AG09309 (cell line): ENCODE measurements at places on chromosomes 6 and 20.
A peak's percentile ranks its signal among the peaks of the same experiment; 100 is the strongest.

DNA sequence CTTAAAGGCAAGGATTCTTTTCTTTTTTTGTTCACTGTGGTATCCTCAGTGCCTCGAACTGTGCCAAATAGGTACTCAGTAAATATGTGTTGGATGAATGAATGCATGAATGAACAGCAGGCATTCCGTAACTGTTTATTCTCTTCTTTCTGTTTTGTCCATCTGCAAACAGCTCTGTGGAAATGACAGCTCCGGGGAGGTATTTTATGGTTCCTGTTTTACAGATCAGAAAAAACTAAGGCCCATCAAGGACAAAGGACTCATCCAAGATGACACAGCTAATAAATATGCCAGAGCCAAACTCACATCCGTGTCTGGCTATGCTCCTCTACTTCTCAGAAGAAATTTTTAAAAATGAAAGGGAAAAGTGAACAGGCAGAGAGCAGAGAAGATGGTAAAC lies 21.0 kb downstream of the JPH2 start:
- DNase-seq: no peak

GRCh38 chr6:84788689-84789088 lies 24.3 kb upstream of the TBX18 start:
- no peak for DNase-seq

DNA sequence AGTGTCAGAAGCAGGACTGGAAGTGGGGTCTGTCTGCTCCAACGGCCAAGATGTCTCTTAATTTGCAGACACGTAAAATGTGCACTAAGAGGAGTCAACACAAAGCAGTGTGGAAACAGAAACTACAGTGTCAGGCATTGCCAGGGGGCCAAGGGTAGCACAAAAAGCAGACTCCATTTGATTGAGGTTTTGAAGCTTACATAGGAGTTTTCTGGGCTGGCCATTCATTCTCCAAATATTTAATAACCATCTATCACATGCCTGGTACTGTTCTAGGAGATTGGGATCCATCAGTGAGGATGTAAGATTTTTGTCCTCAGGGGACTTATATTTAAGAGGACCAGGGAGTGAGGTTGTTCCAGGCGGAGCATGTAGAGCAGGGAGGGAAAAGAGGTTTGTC lies 29.5 kb downstream of the MAFB start:
- DNase-seq: no peak

GRCh38 chr20:23018432-23018831 lies 16.7 kb upstream of the SSTR4 start:
- DNase-seq: no peak

DNA sequence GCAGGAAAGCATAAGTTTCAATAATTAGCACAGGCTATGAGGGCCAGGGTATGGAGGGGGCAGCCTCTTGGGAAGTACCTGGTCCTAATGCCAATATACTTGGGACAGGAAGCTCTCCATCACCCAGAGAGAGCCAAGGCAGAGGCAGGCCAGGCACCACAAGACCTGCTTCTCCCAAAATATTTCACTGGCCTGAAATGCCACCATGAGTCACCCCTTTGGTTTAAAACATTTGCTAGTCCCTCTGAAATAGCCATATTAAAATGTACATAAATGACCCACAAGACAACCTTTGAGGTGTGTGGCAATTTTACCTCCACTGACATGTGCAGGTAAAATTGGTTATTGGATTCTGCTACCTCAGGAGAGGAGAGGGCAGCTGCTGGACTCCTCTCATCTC lies 23.4 kb upstream of the SCUBE3 start:
- no peak for DNase-seq

- no peak for DNase-seq
Measured at GRCh38 chr6:125827788-125828320, 37.1 kb downstream of the NCOA7 start.

GRCh38 chr6:80988286-80988685 lies 764.2 kb downstream of the TENT5A start:
- DNase-seq: no peak

DNA sequence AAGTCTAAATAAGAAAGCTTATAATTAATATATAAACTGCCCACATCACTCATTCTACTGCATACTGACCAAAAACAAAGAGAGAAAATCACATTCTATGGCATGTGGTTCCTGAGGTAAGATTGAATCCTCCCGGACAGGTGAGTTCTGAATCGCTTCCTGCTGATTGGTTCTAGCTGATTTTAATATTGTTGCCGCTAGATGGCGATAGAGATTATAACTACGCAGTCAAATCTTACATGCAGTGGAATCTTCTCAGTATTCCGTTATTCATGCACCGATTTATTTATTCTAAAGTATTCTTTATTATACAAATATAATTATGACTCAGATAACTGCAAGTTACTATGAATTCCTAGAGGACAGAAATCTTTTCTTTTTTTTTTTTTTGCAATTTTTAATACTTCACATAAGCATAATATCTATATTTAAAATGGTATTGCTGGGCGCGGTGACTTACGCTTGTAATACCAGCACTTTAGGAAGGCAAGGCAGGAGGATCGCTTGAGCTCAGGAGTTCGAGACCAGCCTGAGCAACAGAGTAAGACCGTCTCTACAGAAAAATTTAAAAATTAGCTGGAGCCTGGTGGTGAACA lies 24.2 kb upstream of the TMX4 start:
- DNase-seq: peak; percentile 24

- no peak for DNase-seq
Measured at GRCh38 chr6:149054559-149055194, 262.8 kb upstream of the TAB2 start.

DNA sequence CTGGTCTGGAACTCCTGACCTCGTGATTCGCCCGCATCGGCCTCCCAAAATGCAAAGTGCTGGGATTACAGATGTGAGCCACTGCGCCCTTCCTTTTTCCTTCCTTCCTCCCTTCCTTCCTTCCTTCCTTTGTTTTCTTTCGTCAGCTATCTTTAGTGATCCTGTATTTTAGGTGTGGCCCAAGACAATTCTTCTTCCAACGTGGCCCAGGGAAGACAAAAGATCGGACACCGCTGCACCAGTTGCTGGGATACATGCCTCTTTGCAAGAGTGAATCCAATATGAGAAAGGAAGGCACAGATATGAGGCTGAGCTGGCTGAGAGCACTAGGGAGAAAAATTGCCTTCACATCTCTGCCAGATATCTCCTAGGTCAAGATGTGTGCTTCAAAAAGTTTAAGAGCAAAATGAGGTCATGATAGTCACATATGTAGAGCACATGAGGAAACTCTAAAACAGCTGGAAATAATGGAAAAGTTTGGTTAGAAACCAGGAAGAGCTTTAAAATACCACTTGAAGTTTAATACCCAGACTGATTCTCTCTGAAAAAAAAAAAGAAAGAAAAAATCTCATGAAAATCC lies 41.8 kb downstream of the OR2B2 start:
- no peak for DNase-seq

- DNase-seq: peak; percentile 81
Measured at GRCh38 chr6:35425284-35425683, 26.9 kb upstream of the FANCE start.

GRCh38 chr6:170024940-170025339 lies 265.9 kb downstream of the DLL1 start:
- DNase-seq: no peak

DNA sequence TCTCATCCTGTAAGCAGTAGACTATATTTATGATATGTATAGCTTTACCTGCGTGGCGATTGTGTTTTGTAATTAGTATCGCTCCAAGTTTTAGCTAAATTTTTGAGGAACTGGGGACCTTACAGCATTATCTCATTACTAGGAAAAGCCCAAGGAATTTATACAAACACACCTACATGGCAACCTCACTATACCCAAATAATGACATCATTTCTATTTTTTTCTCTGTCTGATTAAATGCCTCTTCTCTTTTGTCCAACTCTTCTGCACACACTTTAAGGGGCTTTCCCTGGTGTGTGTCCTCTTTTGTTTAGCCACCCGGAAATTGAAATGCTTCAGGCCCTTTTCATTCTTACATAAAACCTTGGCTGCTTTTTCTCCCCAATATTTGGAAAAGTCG lies 82.9 kb upstream of the EXOC2 start:
- DNase-seq: no peak

DNA sequence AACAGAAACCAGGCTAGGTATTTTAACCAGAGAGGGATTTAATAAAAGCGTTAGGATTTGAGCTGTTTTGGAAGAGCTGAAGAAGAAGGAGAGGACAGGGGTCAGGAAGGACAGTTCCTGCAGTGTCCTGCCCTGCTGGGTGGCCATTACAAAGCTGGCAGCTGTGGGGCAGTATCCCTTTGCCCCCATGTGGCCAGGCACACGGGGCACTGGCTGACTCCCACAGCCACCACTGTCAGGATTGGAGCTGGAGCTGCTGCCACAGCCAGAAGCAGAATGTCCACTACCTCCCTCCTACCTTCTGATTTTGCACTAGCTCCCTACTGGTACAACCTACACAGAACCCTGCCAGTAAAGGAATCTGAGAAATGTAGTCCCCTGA lies 46.5 kb downstream of the SLC22A3 start:
- no peak for DNase-seq

DNA sequence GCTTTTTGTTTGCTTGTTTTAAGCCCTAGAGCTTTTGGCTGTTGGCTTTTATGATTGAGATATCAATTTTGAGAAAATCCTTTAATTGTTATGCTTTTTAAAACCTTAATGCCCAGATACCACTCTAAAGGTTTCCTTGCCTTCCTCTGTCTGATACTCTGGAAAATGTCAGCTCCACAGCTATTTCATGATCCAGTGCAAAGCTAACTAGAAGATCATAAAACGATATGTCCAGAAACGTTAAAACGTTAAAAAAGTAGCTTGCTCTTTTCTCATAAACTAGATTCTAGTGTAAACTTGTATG lies 189.5 kb upstream of the TENT5A start:
- no peak for DNase-seq

DNA sequence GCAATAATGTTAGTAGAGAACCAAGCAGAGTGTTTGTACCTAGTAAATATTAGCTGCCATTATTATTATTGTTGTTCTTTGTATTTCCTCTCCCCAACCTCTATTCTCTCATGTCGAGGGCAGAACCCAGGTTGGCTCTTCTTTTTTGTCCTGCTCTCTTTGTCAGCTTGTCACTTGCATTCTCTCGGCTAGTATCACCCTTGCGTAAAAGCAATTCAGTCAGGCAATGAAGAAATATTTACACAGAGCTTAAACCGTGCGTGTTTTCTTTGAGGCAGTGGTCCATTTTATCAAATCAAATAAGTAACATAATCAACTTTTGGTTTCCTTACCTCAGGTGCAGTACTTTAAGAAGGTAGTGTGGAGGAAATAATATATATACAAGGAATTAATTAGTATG lies 83.9 kb downstream of the TULP4 start:
- no peak for DNase-seq

GRCh38 chr6:39102071-39102820 lies 12.7 kb downstream of the SAYSD1 start:
- peak; percentile 21 for DNase-seq

DNA sequence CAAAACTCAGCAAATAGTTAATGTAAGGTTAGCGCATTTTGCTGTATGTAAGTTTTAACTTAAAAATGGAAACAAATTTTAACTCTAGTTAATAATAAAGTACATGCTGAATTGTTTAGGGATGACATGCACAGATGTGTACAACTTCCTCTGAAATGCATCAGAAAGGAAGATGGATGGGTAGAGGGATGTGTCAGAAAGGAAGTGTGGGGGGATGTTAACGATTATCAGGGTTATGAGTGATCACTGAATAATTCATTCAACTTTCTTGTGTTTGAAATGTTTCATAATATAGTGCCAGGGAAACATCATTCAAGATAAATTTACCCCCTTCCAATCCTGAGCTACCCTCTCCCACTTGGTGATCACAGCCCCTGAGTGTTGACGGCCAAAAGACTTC lies 87.6 kb downstream of the FOXA2 start:
- no peak for DNase-seq

DNA sequence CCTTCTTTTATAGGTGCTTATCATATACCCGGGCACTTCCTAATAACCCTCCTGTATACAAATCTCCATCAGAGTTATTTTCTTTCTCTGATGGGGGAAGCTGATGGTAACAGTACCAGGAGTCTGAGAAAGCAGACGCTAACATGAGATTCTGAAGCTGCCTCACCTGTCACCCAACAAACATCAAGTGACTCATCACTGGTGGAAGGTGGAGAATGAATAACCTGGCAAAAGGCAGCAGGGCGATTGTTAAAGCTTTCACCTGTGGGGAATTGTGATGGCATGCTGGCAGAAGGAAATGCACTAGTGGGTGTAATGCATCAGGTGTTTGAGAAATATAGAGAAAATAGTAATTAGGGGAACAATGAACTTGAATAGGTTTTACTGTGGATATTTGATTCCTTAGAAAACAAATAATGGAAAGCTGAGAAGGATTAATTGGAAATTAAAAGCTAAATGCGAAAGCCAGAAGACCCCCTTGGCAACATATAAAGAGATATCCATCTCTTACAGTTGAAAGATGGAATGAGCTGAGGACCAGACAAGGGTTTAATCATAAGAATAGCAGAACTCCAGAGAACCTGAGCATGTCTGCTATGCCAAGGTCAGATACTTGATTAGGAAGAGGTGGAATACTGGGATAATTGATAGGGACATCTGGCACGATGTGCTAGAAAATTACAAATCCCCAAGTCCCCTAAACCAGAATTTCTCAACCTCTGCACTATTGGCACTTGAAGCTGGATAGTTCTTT lies 517.1 kb downstream of the PKHD1 start:
- DNase-seq: no peak

DNA sequence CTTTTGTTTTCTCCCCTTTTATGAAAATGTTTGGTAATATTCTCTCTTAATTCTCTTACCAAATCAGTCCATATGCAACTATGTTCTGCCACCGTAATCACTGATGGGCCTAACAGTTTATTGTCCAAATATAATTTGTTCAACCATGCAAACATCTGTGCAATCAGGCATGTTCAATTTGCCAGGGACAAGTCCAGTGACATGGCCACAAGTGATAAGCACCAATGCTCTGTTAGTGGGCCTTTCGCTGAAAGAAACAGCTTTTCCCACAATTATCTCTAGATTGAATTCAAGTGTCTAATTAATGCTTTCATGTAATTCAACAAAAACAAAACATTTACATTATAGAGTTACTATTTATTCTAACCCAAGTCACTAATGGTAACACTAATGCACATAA lies 53.3 kb downstream of the EPB41L2 start:
- no peak for DNase-seq

- no peak for DNase-seq
Measured at GRCh38 chr20:35680452-35681183, 15.9 kb upstream of the CPNE1 start.

DNA sequence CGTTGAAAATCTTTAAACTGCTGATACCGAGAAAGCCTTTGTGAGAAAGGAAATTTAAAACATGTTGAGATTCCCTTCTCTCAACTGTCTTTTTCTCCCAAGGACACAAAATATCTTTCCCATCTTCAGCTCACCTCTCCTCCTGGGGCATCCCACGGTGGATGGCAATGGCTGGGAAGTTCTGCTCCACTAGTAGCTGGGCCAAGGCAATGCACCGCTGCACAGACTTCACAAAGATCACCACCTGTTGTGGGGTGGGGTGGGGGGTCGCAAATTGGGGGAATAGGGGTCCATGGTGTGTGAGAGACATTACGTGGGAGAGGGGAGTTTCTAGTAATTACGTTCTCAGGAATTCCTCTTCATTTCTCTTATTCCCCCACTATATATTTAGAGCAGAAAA lies 2.4 kb downstream of the MCCD1 start:
- DNase-seq: no peak

GRCh38 chr6:37365791-37366190 lies 12.0 kb downstream of the RNF8 start:
- no peak for DNase-seq
